NCI-H1048 (cell line): ENCODE measurements at places on chromosomes 12 and 14.

GRCh38 chr14:105493921-105494605 is 3.0 kb downstream of the TEDC1 start:
- DNase-seq: no peak

- DNase-seq: no peak
These were observed 157.9 kb downstream of the ZNF664 start for GRCh38 chr12:124130691-124131591.

DNA sequence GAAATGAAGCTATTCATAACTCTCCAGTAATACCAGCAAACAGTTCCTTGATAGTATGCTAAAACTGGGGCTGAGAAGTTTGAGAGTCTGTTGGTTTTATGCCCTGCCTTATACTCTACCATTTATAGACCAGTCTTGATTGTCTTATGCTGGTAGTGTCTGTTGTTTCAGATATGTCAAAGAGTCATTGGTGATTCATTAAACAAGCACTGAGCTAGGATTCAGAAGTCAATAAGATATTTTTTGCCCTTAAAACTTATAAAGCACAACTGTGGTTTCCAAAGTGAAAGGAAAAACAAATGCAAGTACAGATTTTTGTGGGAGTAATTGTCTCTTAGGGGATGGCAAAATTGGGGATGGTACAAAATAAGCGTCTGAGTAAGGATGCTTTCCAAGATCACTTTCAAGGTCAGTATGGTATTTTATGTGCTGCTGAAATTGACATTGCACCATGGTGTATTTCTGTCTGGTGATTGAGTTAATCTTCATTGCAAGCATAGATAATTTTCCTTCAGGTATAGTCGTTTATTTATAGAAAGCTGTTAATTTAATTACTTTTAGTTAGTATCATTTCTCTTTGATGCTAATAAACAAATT is 289.5 kb upstream of the E2F7 start:
- DNase-seq: no peak

GRCh38 chr12:39605996-39606395 is 13.6 kb downstream of the ABCD2 start:
- DNase-seq: no peak

- DNase-seq: no peak
These were observed 354.3 kb downstream of the CEP128 start for GRCh38 chr14:80587096-80587724.

DNA sequence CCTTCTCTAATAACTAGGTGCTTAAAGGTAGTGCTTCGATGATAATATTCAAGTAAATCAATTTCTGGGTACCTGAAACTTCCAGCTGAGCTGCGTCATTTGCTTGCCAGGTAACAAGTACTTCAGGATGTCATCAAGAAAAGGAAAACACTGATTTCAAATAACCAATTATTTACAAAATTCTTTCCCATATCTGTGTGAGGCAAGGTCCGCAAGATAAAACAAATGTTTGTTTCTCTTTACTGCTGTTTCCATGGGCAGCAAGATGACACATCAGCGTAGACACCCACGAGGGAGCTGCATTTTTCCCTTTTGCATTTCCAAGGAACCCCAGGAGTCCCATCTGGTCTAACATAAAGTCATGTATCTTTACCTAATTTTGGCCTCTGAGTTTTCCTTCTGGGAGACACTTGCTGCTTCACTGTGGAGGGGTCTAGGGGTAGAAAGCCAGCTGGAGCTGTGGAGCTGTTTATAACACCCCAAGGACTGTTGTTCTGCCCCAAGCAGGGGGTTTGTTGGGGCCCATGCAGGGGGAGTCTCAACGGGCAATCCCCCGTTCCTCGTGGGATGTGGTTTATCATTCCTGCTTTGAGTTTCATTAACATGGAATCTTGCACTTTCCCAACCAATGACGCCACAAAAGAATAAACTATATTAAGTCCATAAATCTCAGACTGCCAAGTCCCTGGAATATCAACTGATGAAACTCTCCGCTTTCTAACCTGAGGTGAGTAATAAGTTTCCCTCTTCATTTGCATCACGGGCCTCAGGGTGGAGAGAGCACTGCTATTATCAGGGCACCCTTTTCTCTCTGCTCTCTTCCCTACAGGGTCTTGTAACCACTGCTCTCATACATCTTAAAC is 112.8 kb upstream of the PELI2 start:
- DNase-seq: no peak

DNA sequence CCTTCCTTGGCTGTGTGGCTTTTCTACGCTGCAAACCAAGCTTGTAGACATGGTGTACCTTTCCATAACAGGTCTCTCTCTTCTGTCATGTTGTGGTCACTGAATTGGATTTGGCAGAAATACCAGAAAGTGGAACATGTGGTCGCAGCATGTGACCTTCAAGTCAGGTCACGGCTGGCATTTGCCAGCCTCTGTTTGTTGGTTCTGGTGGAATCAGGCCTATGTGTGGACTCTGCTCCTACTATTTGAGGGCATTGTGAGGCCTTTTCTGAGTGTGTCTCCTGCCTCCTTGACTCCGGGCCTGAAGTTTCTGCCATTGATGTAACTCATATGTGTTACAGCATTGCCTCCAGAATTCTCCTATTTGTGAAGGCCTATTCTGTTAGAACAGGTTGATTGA is 116.7 kb downstream of the CACNA1C start:
- no peak for DNase-seq

GRCh38 chr14:86938320-86938719 is 1054.7 kb downstream of the GALC start:
- no peak for DNase-seq

DNA sequence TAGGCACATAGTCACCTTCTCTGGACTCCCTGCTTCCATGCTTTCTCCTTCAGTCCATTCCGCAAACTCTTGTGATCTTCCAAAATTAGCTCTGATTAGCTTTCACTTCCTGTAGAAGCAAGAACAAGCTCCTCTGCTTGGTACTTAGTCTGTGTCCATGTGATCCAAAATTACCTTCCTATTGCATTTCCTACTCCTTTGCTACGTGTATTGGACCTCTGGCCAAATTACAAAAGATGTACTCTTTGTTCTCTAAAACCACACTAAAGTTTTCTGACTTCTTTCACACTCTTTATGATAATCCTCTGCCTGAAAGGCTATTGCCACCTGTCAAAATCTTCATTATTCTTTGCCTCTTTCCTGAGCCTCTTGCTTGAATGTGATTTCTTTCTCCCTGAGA is 786 bp upstream of the TSFM start:
- DNase-seq: no peak

GRCh38 chr12:132275110-132275531 is 54.3 kb downstream of the GALNT9 start:
- DNase-seq: no peak

DNA sequence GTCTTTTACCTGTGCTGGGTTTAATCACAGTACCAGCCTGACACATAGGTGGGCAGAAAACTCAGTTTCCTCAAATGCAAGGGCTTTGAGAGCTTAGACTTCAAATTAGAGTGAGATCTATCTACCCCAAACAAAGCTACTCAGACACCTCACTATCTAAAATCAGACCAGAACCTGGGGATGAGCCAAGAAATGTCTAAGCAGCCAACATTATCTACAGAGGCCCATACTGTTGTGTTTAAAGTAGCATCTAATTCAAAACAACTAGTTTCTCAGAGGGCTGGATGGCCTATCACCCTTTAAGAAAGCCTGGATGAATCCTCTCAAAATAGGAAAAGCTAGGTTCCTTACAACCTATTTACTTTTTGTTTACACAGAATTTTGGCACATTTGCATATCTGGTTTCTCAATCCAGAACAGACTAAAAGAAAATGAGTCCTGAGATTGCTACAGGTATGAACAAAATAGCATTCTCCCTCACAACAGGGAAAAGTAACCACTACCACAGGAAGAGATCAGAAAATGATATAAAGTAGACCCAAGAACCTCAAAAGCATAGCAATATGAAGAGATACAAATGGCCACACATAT is 142.4 kb downstream of the ZFP36L1 start:
- no peak for DNase-seq

DNA sequence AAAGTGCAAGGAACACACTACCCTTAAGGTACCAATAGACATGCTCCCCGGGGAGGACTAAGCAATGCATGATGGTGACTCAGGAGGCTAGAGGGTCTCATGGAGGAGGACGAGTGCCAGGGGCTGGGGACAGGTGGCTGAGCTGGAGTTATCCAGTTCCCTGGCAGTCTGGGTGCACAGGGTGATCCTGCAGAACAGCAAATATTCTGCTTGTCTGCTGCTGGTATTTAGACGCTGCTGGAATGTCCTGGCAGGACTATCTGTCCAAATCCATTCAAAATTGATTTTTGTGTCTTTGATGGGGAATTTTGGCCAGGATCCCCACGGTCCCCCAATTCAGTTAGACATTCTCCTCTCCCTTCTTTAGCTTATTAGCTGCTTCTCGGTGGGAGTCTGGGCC is 138.7 kb downstream of the C12orf75 start:
- no peak for DNase-seq

DNA sequence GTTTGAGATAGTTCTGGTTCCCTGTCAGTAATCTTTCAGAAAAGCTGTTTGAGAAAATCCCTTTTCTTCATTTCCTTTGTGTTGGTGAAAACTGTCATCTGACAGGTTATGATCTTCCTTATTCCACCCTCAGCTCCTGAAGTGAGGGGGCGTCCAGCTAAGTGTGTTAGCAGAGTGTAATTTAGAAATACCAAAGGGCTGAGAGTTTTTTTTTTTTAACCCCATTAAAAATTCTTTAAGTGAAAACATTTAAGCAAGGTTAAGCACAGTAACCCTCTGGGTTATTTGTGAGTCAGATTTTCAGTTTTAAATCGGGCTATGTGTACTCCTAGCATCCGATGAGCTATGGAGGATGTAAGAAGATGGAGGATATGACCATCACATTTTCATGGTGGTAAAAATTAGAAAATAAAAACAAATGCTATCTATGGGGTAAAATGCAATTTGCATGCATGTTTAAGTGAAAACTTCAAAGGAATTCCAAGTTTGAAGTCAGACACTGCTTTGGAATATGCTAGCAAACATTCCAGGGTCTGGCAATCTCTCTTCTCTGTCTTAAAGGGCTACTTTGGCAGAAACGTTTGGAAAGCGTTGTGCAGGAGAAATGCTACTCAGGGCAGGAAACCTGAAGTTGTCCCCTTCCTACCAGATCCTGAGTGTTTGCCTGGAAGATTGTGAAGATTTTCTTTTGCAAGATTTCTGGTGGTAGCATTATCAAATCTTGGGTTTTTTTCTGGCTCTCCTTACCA is 197.0 kb upstream of the PRICKLE1 start:
- no peak for DNase-seq

DNA sequence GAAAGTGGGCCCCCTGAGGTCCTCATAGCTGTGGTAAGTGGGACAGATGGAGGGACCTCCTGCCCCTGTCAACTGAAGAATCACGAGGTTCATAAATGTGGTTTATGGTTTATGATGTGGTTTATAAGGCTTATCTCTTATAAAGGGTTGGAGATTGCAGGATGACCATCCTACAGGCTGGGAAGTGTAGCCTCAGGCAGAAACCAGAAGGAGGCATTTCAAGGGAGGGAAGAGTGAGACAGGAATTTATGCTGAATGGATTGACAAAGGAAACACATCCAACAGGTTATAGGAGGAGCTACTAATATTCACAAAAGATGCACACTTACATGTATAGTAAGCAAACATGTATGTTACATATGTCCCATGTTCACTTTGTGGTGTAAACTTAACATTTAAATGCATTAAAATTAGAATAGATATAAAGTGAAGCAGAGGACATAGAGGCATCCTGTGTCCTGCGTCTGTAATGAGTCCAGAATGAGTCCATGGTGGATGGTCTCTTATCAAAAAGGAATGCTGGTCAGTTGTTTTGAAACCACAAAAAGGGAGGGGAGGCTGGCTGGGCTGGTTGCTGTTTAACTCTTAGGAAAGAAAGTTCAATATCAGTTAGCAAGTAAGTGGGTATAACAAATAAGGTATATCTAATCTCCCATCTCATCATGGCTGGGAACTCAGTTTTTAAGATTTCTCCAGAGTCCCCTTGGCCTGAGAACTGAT is 149.0 kb upstream of the RMST start:
- DNase-seq: no peak

DNA sequence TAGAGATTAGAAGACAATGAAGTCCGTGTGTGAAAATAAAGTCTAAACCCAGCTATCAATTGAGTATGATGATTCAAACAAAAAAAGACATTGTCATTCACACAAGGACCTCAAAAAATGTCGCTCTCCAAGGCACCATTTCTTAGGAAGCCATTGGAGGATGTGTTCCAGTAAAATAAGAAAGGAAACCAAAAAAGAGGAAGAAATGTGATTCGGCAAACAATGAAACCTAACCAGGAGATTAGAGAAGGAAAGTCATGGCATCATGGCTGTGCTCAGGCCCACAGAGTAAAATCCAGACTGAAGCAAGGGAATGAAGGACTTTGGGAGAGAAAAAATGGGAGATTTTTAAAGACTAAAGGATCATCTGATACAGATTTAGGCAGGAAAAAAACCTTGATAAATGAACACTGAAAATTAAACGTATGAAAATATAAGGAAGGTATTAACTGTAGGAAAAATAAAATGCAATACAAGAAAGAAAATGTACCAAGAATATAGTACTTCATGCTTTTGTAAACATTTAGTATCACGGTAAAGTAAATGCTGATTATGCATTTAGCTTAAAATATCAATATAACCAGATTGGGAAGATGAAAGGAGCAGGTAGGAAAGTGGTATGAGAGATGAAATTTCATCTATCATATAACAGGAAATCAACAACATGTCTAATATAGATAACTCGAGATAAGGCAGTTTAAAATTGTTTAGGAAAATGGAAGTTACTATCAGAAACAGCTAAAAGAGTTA is 38.2 kb upstream of the MTHFD1 start:
- DNase-seq: no peak

- no peak for DNase-seq
These were observed 9.0 kb upstream of the MLEC start for GRCh38 chr12:120677765-120678473.
